ENCODE measurements at places on chromosomes 3 and 15.

DNA sequence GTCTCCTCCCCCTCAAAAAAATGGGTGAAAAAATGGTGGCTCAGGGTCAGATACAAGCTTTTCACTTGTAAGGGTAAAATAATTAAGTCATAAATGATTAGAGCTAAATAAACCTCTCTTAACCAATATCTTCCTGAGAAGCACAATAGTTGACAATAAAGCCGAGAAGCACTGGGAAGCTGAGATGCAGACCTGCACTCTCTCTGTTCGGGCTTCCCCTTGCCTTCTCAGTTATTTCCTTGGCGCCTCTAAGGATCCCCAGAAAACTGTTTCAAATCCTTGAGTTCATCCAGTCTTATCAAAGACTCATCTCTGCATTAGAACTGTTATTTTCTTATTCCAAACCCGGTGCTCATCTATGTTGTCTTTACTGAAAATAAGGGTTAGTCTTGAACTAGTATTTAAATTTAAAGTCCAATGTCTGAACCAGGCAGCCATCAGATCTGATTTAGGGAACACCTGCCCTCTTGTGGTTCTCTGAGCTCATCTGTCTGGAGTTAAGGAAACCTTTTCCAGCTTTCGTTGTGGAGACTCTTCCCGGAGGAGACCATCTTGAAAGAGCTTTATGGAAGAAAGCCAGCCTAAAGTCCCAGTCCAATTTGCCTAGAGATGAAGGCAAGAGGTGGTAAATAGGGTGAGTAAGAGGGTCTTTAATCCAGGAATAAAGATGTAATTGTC lies 256.4 kb upstream of the MCTP2 start:
- DNase-seq: no peak

DNA sequence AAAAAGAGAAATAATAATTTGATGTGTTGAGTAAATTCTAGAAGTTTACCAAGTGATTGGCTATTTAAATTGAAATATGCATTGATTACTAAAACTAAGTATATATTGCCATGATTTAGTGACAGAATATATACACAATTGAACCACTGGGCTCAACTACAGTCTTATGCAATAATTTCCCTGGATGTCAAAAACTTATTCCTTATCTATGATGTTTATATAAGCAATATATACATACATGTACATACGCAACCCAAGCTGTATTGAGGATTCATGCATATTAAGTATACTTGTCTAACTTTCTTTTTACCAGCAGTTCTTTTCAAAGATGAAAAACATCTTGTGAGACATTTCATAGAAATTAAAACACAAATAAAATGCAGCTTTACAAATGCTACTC lies 165.8 kb downstream of the ZIC4 start:
- DNase-seq: no peak

GRCh38 chr15:43143203-43143941 lies 10.0 kb downstream of the TMEM62 start:
- DNase-seq: no peak

DNA sequence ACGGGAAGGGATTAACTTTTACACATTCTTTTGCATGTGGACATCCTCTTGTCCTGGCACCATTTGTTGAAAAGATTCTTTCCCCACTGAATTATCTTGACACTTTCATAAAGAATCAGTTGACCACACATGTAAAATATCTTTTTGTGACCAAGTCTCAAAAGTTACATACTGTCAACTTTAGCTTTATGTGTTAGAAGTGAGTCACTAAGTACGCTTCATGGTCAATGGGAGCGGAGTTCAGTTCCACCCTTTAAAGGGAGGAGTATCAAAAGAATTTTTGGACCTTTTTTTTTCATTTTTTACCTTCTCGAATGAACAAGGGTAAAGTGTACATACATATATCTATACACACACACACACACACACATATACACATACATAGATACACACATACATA lies 35.4 kb downstream of the MAPK6 start:
- DNase-seq: no peak

DNA sequence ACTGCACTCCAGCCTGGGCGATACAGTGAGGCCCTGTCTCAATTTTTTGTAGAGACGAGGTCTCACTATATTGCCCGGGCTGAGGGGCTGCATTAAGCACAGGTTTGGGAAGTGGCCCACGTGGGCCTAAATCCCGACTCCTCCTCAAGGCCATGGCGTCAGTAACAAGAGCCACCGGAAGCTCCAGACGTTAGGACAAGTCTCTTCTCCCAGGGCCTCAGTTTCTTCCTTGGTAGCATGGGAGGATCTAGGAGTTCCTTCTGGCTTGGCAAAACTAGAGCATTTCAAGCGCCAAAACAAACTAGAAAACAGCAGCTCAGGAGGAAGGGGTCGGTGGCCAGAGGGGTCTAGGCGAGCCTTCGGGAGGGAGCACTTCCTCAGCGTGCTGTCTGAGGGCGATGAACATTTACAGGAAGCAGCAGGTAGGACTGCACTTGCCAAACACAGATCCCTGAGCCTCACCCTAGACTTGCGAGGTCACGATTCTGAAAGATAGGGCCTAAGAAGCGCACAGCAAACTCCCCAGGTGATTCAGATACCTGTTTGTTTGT lies 536 bp downstream of the SNAPC5 start:
- no peak for DNase-seq

- no peak for DNase-seq
Observed at GRCh38 chr15:37053166-37053565, 47.2 kb downstream of the MEIS2 start.

DNA sequence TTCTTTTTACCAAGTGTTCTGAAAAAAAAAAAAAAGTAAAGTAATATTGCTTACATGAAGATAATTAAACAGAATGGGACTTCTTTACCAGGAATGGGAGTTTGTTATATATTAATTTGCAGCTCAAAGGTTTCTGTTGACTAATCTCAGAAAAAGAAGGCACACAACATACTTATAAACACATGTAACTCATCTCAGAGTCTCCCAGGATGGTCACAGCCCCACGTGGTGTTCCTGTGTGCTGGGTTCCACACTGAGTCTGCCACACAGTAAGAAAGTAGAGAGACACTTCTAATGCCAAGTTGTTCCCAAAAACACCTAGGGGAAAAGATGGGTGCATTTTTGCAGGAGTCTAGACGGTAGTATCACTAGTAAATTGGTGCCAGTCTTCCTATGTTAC lies 116.7 kb upstream of the ICE2 start:
- no peak for DNase-seq

- no peak for DNase-seq
Observed at GRCh38 chr3:31559872-31560534, 27.3 kb downstream of the STT3B start.

DNA sequence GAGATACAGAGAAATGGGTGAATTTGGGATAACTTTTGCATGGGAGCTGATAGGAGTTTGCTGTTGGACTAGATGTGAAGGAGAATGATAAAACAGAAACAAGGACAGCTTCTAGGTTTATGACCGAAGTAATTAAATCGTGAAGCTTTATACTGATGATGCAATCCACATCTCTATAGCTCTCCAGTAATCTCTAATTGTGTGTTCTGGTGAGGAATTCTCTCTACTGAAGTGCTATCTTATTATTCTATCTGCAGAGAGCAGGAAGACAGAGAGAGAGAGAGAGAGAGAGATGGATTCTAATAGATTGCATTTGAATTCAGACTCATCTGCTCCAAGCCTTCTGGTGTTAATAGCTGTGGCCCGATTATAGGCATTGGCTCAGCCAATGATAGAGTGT lies 113.5 kb upstream of the FRMD4B start:
- no peak for DNase-seq

DNA sequence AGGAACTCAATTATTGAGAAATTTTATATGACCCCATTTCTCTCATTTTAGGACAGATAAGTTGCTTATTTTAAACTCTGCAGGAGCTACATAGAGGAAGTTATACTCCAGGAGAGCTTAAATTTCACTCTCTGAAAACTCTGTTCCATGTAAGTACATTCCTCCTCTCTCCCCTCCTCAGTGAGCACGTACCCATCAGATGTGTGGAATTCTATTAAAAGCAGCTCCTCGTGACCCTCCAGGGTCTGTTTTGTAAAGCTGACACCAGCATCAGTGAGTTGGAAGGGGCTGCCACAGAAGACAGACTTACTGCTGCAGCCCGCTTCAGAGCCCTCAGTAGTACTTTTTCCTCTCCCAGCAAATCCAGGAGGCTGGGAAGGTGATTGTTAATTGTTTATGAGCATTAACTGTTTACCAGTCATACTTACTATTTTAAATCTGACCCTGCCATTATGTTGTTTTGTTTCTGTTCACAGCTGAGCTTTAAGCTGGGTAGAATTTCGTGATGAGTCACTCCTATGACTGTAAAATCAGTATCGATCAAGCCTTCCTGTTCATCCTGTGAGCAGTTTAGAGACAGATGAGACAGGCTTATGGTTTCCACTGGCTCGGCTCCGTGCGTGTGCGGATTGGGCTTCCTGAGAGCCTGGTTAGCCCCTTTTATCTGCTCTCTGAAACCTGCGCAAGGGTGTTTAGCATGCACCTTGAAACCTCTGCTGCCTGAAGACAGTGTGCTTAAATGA lies 20.4 kb downstream of the IGF1R start:
- no peak for DNase-seq

DNA sequence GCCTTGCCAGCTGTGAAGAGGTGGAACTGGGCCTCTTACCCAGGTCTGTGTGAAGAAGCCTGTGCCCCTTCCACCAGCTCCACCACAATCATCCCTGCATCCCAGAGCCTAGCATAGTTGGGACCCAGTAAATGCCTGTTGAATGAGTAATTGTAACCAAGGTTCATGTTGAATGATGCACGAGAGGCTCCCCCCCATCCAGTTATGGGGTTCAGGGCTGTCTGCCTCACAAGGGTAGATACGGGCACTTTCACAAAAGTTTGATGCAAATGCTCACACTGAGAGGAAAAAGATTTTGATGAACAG lies 29.5 kb upstream of the TSEN2 start:
- DNase-seq: no peak

- no peak for DNase-seq
Observed at GRCh38 chr3:111541911-111542483, at the start of gene CD96. CD96 (plus strand) TSS chr3:111542197; CDS start chr3:111542249, 52 bp downstream.

- DNase-seq: no peak
Observed at GRCh38 chr3:9222049-9222448, 27.4 kb downstream of the SRGAP3 start.

- no peak for DNase-seq
Observed at GRCh38 chr3:113828600-113828999, 10.0 kb upstream of the GRAMD1C start.

DNA sequence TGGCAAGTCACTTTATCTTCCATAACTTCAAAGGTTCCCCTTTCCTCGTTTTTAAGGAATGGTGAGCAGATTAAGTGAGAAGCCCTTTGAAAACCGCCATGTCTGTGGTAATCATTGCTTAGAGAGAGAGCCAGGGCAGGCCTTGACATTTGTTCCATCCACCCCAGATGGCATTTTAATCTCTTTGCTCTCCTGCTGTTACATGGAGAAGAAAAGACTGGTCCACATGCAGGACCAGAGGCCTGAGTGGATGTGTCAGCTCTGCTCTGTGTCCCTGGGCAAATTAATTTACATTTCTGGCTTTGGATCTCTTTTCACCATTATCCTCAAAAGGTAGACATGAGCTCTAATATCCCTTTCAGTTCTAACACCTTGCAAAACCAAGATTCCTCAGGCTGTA lies 157.3 kb upstream of the LPP start:
- DNase-seq: no peak

DNA sequence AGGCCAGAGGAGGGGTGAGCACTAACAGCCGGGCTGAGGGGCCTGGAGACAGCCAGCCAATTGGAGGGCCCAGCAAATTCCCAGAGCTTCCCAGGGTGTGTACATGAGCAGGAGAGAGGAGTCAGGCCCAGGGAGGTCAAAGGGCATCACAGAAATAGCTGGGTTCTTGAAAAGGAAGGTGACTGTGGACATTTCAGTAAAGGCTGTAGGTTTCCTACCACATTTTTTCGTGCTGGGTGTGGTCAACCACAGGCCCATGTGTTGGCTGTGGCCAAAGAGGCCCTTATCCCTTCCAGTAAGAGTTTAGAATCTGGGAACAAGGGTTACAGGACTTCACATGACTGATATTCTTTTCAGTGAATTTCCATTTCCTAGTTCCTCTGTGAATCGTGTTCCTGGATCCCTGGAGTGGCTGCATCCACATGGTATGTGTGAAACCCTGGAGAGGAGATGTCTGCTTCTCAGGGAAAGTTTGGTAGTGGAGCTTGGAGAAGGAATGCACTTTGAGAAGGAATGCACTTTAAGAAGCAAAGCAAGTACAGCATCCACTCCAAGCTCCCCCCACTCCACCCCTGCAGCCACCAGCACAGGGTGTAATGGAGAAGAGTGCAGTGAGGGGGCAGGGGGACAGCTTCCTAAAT lies 73.2 kb upstream of the HEG1 start:
- peak; percentile 51 for DNase-seq

DNA sequence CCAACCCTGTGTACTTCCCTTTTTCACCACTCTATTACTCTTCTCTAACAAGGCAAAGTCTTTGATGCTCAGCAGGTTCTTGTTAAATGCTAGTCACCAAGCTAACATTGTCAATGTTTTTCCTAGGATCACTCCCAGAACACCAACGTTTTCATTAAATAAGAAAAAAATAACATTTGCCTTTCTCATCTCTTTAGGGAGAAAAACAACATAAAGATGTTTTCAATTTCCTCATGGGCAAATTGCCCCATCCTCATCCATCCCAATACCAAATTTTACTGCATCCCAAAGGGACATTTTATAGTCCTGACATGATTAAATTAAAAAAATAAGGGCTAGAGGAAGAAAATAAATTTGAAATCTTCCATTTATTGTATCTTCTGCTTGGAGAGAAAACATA lies 106.5 kb downstream of the SUCNR1 start:
- DNase-seq: no peak

DNA sequence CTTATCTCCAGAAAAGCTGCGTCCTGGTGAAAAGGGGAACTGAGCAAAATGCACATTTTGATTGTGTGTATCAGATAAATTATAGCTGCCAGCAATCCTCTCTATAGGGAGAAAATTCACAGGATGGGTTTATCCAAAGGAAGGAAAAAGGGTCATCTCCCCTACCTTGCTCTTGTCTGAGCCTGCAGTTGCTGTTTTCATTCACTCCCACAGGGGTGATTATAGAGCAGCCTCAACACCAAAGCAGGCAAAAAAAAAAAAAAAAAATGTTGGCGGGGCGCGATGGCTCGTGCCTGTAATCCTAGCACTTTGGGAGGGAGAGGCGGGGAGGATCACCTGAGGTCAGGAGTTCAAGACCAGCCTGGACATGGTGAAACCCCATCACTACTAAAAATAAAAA lies 333.7 kb downstream of the ROBO2 start:
- no peak for DNase-seq

GRCh38 chr3:104642827-104643226 lies 723.9 kb upstream of the ALCAM start:
- DNase-seq: peak; percentile 60
